ENCODE measurements at places on chromosomes 2 and 18. TPM values are rescaled to one million over a fixed set of nuclear protein-coding genes. Genes with fewer than 3 reads are reported as not detected.

DNA sequence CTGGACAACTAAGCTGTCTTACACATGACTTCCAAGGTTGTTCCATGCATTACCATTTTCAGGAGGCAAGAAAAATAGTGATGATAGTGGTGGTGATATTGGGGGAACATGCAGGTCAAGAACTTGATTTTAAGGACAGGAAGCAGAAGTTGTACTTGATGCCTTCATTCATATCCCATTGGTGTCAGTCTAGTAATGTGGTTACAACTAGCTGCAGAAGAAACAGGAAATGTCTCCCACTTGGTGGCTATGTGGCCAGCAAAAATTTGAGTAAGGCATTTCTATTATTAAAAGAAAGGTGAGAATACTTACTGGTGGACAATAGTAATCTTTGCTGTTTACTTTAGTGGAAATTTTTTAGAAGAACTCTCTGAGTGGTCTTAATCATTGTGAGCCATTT, 103.4 kb downstream of the ALMS1 start:
- no peak for ATAC-seq

DNA sequence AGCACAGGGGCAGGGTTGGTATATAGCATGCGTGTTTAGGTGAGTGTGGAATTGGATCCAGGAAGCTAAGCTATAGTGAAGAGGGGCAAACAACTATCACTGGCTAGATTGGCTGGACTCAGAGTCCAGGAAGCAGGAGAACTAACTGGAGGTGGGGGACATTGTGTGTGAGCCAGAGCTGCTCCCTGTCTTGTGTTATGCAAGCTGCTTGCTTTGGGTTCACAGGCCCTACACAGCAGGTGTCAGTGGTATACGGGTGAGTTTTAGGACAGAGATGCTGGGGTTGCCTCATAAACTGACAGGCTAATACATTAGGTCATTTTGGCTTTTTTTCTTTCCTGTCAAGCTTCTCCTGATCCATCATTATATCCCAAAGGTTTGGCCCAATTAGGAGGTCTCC, 87.5 kb downstream of the CCDC85A start:
- ATAC-seq = no peak

- no peak for ATAC-seq
Measured at GRCh38 chr2:178225006-178225805, 30.9 kb downstream of the OSBPL6 start.

GRCh38 chr2:140076164-140076563, 1296.0 kb upstream of the NXPH2 start:
- no peak for ATAC-seq

DNA sequence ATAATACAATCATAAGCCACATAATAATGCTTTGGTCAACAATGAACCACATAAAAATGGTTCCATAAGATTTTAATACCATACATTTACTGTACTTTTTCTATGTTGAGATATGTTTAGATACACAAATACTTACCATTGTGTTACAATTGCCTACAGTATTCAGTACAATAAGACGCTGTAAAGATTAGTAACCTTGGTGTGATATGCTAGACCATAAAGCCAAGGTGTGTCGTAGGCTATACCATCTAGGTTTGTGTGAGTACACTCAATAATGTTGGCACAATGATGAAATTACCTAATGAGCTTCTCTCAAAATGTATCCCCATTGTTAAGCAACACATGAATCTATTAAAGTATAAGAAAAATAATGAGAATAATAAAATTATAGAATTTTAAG, 662.3 kb downstream of the SATB2 start:
- no peak for ATAC-seq

DNA sequence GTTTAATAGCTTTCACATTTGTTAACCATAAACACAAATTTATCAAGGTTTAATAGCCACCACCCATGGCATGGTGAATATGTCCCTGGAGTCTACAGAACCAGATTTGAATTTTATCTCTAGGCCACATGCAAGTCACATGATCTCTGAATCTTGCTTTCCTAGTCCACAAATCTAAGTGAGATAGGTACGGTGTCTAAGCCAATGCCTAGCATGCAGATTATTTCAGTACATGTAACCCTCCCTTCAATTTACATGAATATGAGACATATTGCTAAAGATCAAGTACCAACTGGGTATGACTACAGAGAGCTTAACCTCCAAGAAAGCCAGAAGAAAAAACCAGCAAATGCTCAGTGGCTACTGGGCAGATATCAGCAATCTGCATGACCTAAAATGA, 10.0 kb downstream of the ZNF24 start:
- no peak for ATAC-seq

HOXD1 gene
- total RNA-seq = not detected

DNA sequence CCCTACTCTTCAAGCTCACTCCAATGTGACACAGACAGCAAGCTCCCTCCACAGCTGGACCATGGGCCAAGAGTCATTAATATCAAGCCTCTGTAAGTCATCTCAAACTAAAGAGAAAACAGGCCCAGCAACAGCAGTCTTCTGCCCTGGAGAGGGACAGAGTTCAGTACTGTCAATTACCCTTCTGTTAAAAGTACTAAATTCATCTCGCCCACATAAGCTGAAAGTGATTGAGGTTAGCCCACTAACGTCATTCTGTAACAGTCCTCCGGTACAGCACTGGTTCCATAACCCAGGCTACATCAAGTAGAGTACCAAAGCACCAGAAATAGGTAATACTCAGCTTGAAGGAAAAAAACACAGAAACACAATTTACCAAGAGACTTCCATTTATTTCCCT, 25.9 kb downstream of the THADA start:
- ATAC-seq = peak; percentile 92

BOLL gene
- total RNA-seq = not detected

- ATAC-seq = peak; percentile 39
Measured at GRCh38 chr2:176845718-176846117, 366.9 kb upstream of the HNRNPA3 start.

DNA sequence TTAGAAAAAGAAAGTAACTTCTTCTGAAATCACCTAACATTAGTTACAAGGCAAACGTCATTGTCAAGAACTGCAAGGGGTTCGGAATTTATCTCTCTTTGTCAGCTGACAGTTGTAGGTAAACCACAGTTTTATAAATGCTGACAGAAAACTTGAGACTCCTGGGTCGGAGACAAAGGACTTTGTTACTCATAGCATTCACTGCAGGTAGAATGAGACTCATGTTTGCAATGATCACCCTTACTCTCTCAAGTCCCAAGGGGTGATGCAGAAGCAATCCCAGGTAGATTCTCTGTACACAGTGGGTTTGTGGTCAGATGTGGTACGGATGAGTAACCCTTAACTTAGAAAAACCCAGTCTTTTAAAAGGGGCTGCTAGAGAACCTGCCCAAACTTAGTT, 757.8 kb downstream of the TRIB2 start:
- no peak for ATAC-seq

DNA sequence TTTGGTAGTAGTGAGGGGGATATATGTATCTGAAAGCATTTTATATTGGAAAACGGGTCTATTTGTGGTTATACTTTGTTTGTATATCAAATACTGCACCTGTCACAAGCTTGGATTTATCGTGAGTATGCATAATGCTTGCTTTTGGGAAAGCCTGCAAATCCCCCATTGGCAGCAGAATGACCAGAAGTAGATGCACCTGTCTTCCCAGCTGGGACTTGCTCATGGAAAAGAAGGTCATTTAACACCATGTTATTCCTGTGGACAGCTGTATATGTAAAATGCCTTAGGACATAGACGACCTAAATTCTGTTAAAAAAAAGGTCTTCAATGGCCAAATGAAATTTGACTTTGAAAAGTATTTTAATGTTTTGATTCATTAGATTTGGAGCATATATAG, 599.4 kb downstream of the XIRP2 start:
- no peak for ATAC-seq

MOCOS gene
- total RNA-seq = 0.19 TPM

DNA sequence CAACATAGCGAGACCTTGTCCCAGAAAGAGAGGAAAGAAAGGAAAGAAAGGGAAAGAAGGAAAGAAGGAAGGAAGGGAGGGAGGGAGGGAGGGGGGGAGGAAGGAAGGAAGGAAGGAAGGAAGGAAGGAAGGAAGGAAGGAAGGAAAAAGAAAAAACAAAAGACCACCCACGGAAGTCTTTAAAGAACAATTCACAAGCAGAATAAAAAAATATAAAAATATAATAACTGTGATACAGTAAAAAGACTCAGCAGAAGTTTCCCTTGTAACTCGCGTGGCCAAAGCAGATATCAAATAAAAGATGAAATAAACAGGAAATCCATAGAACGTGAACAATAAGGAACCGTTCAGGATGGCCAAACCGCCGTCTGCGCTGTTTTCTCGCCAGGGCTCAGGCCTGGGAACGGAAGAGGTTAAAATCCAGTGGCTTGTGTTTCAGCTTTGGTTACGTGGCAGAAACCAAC, 1.2 kb upstream of the SLC1A4 start:
- ATAC-seq = no peak

DNA sequence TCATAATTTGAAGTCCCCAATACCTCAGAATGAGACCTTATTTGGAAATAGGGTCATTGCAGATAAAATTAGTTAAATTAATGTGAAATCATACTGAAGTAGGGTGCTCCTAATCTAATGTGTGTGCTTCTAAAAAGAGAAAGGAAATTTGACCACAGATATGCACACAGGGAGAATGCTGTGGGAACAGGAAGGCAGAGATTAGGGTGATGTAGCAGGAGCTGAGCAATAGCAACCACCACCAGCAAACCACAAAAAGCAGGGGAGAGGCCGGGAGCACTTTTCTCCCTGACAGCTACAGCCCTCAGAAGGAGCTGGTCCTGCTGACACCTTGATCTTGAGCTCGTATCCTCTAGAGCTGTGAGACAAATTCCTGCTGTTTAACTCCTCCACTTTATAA, 24.6 kb upstream of the SCG2 start:
- no peak for ATAC-seq

DNA sequence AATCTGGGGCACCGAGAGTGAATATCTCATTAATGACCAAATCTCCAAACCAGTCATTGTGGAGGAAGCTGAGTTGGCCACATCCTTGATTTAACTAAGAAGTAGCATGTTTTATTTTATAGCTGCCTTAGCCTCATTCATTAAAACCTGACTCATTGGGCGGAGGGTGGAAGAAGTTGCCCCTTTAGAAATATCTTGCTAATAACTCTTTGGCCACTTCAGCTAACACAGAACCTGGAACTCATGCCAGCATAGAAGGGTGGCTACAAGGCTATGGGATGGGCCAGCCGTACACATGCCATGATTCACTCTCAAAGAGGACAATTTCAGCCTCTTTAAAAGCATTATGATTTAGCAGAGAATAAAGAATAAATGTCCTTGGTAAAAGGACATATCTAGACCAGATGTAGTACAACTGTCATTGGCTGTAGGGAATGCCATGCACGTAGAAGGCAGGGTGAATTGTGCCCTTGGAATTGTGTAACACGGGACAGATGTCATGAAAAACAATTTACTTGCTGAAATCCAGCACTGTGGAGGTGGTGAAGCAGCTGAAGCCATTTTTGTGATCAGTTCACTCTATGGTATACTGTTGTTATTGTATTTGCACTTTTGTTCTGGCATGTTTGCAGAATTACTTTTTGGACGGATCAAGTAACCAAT, 330.0 kb downstream of the PLCL1 start:
- no peak for ATAC-seq

DNA sequence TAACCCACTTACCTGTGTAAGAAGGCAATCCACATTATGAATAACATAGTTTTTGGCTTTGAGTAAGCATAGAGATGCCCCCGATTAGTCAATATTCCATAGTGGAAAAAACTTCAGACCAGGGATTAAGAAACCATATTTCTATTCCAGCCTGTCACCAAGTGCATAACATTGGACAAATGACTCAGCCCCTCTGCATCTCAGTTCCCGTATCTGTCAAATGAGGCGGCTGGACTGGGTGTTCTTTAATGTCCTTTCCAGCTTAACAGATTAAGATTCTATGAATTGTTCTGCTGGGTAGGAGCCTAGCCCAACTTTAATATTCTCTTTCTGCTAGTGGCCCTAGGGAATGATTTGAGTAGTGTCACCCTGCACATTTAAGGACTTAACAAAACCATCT, 11.8 kb upstream of the FTCDNL1 start:
- ATAC-seq = no peak

DNA sequence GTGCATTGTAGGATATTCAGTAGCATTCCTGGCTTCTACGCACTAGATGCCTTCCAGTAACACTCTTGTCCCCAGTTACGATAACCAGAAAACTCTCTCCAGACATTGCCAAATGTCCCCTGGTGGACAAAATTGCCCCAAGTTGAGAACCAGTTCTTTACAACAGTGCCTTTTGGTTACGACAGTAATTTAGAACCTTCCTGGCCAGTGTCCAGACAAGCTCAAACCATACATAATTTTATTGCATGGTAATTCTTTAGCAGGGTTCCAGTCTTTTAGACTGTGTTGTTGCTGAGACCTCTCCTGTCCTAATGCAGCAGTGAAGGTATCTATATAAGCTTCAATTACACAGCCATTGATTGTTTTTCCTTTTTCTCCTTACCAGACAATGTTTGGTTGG, 20.2 kb downstream of the RNMT start:
- no peak for ATAC-seq

AGXT gene
- not detected for total RNA-seq

LGALSL gene
- total RNA-seq = 1.4 TPM

DNA sequence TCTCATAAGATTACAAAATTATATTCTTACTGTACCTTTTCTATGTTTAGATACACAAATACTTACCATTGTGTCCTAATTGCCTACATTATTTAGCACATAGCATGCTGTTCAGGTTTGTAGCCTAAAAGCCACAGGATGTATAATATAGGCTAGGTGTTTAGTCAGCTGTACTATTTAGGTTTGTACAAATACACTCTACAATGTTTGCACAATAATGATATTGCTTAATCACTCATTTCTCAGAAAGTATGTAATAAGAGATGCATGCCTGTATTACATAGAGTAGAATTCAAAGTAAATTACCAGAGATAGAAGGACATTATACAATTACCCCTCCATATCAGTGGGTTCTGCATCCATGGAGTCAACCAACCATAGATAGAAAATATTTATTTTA, 201.1 kb upstream of the COL3A1 start:
- no peak for ATAC-seq

GRCh38 chr2:62409442-62409841, 96.6 kb downstream of the TMEM17 start:
- ATAC-seq = peak; percentile 49

DAPL1 gene
- not detected for total RNA-seq

- ATAC-seq = no peak
Measured at GRCh38 chr2:101560780-101561315, 85.9 kb upstream of the RFX8 start.

GRCh38 chr2:101205521-101206479, 46.9 kb upstream of the CNOT11 start:
- ATAC-seq = peak; percentile 96

- ATAC-seq = no peak
Measured at GRCh38 chr2:223897669-223898330, 47.3 kb downstream of the WDFY1 start.

ALPI gene
- total RNA-seq = not detected

PDE1A gene
- not detected for total RNA-seq

GRCh38 chr2:105893011-105893995, 148.6 kb downstream of the NCK2 start:
- no peak for ATAC-seq

TDRD15 gene
- not detected for total RNA-seq

TRIB2 gene
- total RNA-seq = 17.3 TPM

DNA sequence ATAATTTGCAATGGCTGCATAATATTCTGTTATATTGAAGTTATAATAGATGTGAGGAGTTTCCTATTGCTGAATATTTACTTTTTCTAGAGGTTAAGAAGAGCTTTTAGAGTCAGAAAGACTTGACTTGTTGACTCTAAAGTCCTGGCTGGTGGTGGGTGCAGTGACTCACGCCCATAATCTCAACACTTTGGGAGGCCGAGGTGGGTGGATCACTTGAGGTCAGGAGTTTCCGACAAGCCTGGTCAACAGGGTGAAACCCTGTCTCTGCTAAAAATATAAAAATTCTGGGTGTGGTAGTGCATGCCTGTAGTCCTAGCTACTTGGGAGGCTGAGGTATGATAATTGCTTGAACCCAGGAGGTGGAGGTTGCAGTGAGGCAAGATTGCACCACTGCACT, 33.9 kb upstream of the ATIC start:
- peak; percentile 53 for ATAC-seq
